ENCODE measurements at places on chromosomes 2 and 18.
A peak's percentile ranks its signal among the peaks of the same experiment; 100 is the strongest.

DNA sequence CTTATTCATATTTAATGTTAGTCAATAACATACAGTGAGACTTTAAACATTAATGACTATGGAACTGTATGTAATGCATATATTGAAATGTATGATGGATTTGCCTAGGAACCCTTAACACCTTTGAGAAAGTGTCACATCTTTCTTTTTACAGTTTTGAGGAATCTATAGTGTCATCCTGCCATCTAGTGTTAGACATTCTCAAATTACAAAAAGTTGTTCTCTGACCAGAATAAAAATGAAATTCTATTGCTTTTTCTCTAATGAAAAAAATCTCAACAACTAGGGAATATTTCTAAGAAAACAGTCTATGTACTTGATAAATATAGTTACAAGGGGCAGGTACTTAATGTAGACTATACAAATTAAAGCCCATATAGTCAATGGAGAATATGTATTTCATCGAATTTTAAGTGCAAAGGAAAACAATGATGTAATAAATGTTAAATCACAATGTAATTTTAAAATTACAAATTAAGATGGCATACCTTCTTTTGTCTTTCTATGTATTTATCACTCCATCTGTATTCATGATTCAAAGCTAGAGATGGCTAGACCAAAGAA is 5.1 kb upstream of the CALCRL start:
- peak; percentile 22 for DNase-seq

- DNase-seq: no peak
Measured at GRCh38 chr2:222595581-222595980, 60.3 kb downstream of the FARSB start.

DNA sequence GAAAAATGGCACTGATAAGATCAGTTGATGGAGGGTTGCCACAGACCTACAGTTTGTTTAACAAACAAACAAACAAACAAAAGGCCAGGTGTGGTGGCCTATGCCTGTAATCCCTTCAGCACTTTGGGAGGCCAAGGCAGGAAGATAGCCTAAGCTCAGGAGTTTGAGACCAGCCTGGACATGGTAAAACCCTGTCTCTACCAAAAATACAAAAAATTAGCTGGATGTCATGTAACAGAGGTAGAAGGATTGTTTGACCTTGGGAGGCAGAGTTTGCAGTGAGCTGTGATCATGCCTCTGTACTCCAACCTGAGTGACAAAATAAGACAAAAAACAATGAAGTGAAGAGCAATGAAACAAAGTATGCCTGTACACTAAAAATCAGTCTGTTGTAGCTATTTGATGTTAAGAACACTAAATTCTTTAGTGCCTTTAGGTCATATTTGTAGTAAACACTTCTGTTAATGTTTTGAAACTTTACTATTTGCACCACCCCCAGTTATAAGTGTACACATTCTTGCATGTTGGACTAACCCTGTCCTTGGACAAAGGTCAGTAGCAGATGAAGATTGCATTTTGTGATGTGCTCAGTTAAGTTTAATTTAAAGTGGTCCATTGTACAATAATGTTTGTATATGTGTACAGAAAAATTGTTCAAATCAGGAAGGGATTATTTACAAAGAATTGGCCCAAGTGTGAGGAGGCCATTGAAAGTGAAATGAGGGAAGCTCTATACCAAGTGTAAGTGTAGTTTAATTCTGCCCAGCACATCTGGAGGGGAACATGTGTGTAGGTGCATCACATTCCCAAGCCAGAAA is 73.9 kb downstream of the KYNU start:
- DNase-seq: no peak

GRCh38 chr2:8487461-8487932 is 194.4 kb upstream of the ID2 start:
- DNase-seq: no peak

DNA sequence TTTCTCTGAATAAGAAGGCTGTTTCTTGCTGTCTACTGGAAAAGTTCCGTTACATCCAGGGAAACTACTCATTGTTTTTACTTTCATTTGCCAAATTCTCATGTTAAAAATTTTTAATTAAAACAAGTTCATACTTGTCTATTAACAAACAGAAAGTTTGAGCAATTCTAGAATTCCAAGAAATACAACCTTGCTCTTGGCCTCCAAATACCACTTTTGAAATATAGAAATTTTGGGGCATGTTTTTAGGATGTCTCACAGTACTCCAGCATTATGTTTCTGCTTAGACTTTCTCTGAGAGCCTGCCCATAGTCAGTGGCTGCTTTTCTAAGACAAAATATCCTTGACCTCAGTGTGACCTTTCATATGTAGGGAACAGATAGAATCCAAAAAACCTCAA is 228.7 kb upstream of the RND3 start:
- no peak for DNase-seq

DNA sequence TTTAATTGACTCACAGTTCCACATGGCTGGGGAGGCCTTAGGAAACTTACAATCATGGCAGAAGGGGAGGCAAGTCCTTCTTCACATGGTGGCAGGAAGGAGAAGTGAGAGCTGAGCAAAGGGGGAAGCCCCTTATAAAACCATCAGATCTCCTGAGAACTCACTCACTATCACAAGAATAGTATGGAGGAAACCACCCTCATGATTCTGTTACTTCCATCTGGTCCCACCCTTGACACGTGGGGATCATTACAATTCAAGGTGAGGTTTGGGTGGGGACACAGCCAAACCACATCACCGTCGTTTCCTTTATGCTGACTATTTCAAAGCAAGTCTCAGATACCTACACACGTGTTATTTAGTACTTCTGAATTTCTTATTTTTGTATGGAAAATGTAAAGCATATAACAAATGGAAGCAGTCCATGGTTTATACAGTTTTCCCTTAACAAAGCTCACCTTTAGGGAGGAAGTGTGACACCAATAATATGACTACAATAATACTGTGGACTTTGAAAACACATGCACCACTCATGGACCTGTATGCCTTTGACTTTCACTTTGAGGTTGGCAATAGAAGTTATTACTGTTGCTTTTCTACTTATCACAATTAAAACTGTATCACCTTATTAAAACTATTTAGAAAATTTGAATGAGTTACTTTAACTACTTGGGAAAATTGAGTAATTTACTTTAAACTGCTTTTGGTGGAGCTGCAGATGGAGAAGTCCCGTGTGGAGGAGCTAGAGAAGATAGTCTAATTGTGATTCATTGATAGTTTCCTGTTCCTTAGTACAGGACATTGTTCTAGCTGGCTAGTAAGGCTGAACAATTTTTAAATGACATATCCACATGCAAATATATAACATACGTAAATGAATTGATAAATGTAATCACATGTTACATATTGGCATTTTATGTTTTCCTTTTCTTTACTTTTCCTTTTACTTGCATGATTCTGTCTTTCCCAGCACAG is 37.3 kb downstream of the MTCL1 start:
- DNase-seq: no peak

- DNase-seq: no peak
Measured at GRCh38 chr2:2892378-2892777, 485.2 kb downstream of the EIPR1 start.

DNA sequence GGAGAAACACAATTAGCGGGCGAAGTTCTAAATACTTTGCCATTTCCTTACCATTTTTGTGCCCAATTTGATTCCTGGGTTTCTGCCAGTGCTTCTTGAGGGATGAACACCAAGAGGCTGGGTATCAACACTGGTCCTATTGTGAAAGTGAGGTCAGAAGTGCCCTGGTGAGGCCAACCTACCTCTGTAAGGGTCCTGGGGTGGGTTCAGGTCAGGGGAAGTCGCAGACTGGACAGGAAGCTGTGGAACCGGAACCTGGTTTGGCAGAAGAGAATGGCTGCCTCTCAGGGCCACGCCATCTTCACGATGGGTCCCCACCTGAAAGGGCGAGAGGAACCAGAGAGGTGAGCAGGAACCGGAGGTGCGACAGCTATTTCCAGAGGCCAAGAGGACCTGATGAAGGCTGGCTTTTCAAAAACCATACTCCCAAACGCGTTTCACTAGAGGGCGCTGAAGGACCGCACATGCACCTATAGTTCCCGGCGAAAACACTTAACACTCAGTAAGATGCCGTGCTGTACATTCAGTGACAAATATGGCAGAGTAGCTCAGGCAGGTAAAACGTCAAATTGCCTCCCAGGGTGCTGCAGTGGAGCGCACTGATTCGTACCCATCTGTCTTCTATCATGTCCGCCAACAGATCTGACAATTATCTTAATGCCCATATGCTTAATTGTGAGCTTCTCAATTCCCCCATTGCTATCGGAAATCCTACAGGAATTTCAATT is 275.3 kb upstream of the CCDC68 start:
- DNase-seq: peak; percentile 77

GRCh38 chr18:31402026-31402373 is 25.4 kb downstream of the DSG4 start:
- peak; percentile 15 for DNase-seq

- DNase-seq: no peak
Measured at GRCh38 chr18:79554945-79555645, 124.5 kb upstream of the CTDP1 start.

DNA sequence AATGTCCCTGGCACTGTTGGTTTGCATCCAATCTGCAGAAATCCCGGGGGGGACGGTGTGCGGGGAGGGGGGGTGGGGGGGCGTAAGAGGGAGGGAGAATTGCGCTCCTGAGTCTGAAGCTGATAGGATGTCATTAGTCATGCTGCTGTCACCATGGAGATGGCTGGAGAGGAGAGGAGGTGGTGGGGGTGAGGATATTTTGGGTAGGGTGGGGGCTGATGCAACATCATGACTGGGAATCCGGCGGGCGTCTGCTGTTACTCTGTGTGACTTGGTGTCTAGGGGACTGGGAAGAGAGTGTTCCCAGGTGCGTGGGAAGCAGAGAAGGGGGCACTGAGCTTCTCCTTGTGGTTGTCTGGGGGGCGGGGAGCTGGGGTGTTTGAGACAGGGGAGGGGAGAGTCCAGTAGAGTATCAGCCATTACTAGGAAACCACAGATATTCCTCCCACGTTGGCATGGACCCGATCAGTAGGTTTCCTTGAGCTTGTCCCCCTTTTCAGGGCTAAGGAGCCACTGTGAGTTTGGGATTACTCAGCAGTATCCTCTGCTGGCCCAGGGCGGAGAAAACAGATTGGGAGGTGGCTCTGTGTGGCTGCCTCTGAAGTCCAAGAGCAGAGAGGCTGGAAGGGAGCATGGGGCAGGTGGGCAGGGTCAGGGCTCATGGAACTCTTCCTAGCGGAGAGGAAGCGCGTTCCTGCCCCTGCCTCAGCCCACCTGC is 18.9 kb downstream of the TET3 start:
- DNase-seq: no peak

DNA sequence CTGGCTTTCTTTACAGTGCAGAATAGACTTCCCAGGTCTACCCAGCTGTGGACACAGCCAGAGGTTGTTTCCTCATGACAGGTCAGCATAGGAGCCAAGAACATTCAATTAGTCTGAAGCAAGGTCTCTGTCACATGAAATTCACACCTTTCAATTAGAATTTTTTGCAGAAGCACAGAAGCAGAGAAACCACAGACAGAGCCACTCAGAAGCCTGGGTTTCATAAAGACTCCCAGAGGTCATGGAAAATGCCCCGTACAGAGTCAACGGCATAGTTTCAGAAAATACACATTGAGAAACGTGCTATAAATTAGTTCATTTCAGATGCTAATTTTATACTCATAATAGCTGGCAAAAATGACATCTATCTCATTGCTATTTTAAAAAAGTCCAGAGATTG is 87.0 kb upstream of the TMEM200C start:
- DNase-seq: no peak

DNA sequence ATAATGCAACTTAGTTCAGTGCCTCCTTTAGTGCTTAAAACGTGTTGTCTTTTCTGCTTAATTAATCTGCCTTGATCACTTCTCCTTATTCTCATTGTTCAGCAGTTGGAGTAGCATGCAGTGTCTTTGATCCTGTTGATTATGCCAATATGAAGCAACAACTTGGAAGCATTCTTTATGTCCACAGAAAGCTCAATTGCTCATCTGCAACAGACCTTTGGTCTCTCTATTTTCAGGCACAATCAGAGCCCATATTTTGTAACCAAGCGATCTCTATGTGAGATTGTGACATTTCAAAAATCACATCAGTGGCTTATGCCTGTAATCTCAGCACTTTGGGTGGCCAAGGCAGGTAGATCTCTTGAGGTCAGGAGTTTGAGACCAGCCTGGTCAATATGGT is 217.3 kb downstream of the NYAP2 start:
- DNase-seq: no peak

GRCh38 chr2:98388601-98389250 is 42.5 kb downstream of the CNGA3 start:
- DNase-seq: no peak

- DNase-seq: no peak
Measured at GRCh38 chr2:133324150-133324561, 244.1 kb downstream of the NCKAP5 start.

DNA sequence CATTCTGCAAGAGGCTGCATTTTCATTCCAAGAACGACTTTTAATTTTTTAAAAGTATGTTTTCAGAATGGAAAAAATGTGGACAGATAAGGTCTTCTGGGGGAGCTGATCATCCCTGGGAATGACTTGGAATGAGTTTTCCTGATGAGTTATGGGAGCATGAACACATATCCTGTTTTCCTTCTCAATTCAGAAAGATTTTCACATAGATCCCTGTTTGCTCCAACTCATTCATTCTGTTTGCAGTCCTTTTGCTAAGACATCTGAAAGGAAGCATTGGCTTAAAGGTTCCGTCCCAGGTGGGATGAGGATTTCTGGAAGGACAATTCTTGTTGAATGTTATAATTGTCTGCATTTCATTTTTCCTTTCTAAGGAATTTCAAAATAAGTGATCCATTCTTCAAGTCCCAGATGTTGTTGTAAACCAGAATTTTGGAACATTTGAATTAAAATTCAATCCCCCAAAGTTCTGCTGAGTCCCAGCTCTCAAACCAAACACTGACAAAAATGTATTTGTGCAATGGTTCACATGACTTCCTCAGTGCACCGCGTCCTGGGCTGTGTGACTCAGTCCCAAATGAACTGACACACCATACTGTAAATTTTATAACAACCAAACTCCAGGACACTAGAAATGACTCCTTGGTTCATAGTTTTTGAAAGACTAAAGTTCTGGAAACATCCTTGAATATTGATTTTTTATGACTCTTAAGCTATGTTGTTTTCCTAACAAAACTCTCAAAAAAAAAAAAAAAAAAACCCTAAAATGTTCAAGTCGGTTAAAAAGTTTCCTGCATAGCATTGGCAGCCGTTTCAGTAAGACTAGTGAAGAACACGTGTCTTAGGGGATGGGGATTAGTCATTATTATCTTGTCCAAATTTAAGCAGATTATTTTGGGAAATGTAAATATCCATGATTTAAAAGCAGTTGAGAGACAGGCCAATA is 281.8 kb upstream of the TCF4 start:
- no peak for DNase-seq

- no peak for DNase-seq
Measured at GRCh38 chr2:19122220-19122619, 236.2 kb downstream of the OSR1 start.

DNA sequence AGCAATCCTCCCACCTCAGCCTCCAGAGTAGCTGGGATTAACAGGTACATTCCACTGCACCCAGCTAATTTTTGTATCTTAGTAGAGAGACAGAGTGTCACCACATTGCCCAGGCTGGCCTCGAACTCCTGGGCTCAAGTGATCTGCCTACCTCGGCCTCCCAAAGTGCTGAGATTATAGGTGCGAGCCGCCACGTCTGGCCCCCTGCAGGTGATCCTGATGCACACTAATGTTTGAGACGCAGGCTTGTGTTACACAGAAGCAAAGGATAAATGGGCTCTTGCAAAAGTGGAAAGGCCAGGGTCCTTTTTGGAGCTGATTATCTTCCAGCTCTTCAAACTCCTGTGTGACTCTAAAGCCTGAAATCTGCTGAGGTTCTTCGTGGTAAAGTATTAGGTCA is 84.2 kb downstream of the TGFA start:
- DNase-seq: no peak

Measured in NCI-H774 (cell line).